ENCODE measurements at places on chromosomes 5 and 9. TPM values are rescaled to one million over a fixed set of nuclear protein-coding genes. Genes with fewer than 3 reads are reported as not detected.
A peak's percentile ranks its signal among the peaks of the same experiment; 100 is the strongest.

GRCh38 chr9:15416880-15417279 lies 5.8 kb upstream of the SNAPC3 start:
- no peak for DNase-seq

GRCh38 chr5:177496727-177497291 lies 595 bp downstream of the PDLIM7 start:
- peak; percentile 60 for DNase-seq

DNA sequence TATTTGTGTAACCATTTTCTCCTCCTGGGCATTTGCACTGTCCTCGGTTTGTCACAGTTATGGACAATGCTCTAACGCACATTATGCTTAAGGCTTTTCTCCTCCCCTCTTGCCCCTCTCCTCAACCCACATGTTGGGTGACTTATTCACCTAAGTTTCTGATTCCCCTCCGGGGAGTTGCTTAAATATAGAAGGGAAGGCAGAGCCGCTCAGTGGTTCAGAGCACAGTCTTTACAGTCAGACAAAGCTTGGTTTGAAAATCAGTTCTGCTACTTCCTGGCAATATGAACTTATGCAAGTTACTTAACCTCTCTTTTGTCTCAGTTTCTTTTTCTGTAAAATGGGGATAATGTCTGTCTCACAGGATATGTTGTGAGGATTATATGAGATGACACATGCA lies 41.2 kb upstream of the SPRY4 start:
- no peak for DNase-seq

DNA sequence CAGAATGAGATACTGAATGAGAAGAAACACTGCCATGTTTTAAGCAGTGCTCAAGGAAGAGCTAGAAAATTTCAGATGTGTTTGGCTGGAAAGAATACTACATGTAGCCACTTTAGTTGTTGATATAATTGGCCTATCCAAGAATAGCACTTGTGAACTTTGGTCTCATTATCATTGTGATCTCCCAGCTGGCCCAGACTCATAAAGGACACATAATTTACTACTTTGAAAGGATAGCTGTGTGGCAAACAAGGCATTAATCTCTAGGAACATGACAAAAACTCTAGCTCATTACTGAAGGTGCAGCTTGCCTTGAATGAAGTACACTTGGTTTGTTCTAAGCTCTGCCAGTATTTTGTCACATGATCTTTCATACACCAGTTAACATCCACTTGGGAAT lies 356.3 kb downstream of the CSNK1G3 start:
- no peak for DNase-seq

The AGXT2 gene
- total RNA-seq, result 5.5 TPM

Data from Peyer's patch (tissue), 4 donors.